ENCODE measurements at places on chromosomes 7 and 10. TPM values are rescaled to one million over a fixed set of nuclear protein-coding genes. Genes with fewer than 3 reads are reported as not detected.

- DNase-seq, result peak; percentile 60
Observed at GRCh38 chr10:11018432-11018841, 765 bp downstream of the CELF2 start.

IDI2 gene
- 155 TPM for total RNA-seq

AEBP1 gene
- 11.9 TPM for total RNA-seq

DNA sequence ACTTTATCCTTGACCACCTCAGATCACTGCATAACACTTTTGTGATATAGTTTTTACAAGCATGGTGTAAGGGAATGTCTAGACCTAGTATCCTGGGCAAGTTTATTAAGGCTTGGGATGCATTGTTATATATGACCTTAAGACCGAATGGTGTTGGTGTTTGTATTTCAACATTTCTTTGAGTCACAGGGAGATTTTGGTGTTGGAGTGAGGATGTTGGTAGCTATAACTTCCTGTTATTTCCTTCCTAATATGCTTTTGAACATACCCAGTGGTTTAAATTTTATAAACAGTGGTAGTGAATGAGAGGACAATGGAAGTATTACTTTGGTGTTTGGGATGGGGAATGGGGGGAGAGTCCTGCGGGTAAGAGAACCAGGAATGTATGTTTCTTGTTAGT is 2.6 kb downstream of the EXOC4 start:
- no peak for DNase-seq

- no peak for DNase-seq
Observed at GRCh38 chr7:116588641-116589594, 64.1 kb downstream of the CAV1 start.

IL6 gene
- total RNA-seq, result not detected

SKAP2 gene
- total RNA-seq, result 12.7 TPM

SRRM3 gene
- 1.5 TPM for total RNA-seq

GRCh38 chr10:22618078-22618785 is 96.1 kb downstream of the PIP4K2A start:
- DNase-seq, result no peak

GRCh38 chr10:8389630-8390029 is 335.1 kb downstream of the GATA3 start:
- DNase-seq, result no peak

DNA sequence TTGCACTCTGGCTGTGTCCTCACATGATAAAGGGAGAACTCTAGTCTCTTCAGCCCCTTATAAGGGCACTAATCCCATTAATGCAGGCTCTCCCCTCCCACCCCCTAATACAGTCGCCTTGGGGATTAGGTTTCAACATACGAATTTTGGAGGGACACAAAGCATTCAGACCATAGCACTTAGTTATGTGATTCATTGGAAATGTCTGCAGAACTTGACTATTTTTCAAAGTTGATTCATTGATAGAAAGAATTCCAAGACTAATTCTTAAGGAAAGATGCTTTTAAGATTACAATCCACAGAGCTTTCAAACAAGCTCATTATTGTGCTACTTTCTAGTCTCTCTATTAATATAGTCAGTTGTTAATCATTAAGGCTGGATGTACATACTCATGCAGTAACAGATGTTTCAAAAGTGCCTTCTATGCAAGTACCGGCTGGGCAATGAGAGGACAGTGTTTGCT is 85.3 kb upstream of the RPA3 start:
- no peak for DNase-seq

DNA sequence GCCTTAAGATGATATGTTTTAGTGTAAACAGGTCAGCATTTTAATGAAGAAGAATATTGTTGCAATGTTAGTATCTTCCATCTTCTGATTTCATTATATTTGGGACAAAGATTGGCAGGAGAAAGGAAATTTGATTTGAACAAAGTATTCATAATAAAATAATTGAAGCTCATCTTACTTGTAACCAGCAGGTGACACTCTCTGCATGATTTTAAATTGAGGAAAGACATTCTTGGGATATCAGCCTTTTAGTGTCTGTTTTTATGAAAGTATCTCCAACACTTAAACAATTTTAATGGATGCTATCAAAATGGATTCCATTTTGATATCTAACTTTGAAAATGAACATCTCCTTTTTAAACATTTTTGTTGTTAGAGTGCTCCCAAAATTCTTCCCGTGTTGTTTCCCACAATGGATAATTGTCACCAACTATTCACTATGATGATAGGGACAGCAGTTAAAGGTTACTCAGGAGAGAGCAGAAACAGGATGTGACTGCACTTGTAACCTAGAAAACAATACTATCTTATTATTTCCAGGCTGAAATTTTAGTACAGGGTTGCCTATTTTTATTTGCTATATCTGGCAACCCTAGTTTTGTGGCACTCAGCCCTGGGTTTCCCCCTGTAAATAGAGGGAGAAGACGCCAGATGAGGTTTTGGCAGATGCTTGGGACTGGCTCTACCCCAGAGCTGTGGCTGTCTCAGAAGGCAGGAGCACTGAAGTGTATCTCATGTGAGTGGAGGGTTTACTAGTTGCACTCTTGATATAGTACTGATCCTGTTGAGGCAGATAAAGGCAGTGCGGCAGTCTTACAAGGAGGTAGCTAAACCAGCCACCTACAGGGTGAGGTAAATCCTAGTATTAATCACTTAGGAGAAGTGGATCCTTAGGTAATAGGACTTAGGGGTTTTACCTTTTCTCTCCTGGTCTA is 31.0 kb upstream of the ABCB4 start:
- DNase-seq, result no peak

GRCh38 chr7:48118041-48118440 is 29.0 kb downstream of the UPP1 start:
- no peak for DNase-seq

- DNase-seq, result no peak
Observed at GRCh38 chr7:33698041-33698440, 207.3 kb upstream of the BMPER start.

- peak; percentile 78 for DNase-seq
Observed at GRCh38 chr7:24756545-24757352, 515 bp downstream of the GSDME start.

DNA sequence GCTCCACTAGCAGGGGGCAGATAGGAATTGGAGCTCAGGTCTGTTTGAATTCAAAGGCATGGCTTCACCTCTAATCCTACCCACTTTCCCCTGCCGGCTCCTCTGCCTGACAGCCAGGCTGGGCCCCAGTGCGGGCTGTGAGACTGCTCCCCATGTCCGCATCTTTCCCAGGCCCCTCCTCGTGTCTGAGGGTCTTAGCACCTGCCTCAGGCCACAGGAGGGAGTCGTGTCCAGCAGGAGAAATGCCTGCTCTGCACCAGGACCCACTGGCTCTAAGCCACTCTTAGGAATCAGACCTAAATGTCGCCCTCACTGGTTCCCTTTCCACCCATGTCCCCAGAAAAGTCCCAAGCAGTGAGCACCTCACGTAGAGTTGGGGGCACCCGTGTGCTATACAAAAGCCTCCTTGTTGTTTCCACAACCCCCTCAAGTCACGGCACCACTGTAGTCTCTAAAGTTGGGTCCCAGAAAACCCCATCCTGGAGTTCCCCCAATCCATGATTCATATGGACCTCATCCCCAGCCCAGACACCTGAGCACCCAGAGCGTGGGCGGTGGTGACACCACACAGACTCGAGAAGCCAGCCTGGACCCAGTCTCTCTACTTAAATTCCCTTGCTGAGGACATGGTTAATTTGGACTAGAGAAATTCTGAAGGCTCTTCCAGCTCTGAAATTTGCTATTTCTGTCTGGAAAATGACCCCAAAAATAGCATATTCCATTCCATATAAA is 466.4 kb upstream of the ZMIZ1 start:
- DNase-seq, result no peak

- DNase-seq, result no peak
Observed at GRCh38 chr7:143013893-143014292, 13.0 kb downstream of the OR9A2 start.

- DNase-seq, result no peak
Observed at GRCh38 chr10:130737186-130737585, 574.3 kb downstream of the TCERG1L start.

GRCh38 chr10:121079226-121079625 is 228.1 kb downstream of the WDR11 start:
- no peak for DNase-seq

DNA sequence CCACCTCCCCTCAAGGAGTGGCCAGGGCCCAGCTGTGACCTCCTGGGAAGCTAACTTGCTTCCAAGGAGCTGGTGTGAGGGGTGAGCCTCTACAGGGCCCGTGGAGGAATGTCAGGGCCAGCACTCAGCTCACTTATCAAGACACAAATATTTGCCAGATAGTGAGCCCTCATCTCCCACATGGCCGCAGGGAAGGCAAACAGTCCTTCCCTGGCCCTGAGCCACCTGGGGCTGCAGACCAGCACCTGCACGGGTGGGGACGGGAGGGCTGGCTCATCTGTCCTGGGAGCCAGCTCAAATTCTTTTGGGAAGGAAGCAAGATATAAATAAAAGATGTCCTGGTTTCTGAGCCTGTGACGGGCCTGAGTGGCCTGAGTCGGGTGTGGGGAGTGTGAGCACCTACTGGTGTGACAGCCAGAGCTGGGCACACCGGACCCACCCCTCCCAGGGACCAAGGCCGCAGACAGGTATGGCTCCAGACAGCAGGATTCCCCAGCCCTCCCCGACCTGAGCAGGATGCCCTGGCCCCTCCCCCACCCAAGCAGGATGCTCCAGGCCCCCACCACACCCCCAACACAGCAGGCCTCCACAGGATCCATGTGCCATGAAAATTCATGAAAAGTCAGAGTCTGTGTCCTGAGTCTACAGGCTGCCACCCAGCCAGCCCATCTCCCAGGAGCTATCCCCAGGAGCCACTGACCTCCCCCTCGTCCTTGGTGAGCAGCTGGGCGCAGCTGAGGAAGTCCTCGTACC is 148.0 kb downstream of the MAPK8 start:
- DNase-seq, result no peak

DNA sequence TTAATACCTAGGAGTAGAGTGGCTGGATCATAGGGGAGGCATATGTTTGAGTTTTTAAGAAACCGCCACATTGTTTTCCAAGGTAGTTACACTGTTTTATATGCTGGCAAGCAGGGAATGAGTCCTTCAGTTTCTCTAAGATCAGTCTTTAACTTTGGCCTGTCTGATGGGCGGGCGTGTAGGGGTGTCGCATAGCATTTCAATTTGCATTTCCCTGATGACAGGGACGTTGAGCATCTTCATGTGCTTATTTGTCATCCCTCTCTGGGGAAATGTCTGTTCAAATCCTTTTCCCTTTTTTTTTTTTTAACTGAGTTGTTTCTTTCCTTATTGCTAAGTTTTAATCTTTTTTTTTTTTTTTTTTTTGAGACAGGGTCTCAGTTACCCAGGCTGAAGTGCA is 9.8 kb downstream of the MTG1 start:
- DNase-seq, result no peak

NPSR1 gene
- total RNA-seq, result not detected

- no peak for DNase-seq
Observed at GRCh38 chr10:27660268-27660667, 85.4 kb downstream of the MKX start.

DNA sequence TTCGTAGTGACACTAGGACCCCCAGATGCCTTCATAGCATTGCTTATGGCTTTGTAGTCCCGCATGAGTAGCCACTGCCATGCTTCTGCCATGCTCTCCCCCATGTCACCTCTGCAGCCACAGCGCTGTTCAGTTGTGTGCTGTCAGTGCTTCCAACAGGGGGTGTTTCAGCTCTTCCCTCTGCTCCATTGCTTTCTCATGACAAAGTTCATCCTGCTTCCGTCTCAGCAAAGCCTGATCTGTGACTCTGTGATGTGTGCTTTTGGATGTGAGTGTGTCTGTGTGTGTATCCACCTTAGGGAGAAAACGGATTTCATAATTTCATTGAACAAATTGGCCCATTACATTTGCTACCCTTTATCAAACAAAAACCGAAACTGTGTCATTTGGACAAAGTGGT is 134.9 kb upstream of the SAMD8 start:
- DNase-seq, result no peak

GRCh38 chr7:155527664-155528063 is 18.7 kb downstream of the CNPY1 start:
- DNase-seq, result no peak

GRCh38 chr10:45514291-45515270 is 140.6 kb downstream of the ALOX5 start:
- no peak for DNase-seq

DNA sequence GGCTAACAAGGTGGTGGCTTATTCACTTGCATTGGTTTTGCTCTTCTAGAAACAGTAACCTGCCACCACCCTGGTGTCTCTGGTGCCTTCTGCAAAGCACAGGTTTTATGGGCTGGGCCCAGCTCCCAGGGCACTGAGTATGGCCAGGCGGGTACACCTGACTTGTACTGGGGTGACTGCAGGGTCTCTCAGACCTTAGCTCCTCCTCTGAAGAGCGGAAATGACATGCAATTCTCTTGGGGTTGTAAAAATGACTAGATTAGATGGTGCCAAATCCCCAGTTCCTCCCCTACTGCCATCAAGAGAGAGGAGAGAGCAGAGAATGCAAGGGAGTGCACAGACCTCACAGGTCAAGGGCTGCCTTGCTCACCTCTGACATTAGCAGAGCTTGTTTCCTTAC is 14.7 kb downstream of the ESYT2 start:
- DNase-seq, result no peak

RASA4 gene
- total RNA-seq, result 185 TPM

EPO gene
- not detected for total RNA-seq

GRCh38 chr10:9992661-9993060 is 1025.0 kb upstream of the CELF2 start:
- no peak for DNase-seq

KCTD7 gene
- total RNA-seq, result 4.0 TPM

- peak; percentile 55 for DNase-seq
Observed at GRCh38 chr10:117373823-117374505, 1.3 kb downstream of the PDZD8 start.

DNA sequence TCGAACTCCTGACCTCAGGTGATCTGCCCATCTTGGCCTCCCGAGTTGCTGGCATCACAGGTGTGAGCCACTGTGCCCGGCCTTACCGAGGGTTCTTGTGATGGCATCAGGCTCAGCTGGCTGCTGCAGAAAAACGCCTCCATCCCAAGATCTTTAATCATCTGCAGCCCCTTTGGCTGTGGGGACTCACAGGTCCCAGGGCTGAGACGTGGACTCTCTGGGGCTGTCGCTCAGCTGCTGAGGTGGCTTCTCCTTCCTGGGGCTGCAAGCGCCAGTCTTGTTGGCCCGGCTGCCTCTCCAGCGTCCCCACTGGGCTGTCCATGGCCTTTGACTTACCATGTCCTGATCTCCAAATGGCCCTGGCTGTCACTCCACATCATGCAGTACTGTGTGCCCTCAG is 20.0 kb downstream of the AMZ1 start:
- DNase-seq, result no peak
